Stimulated activated CD4-positive, alpha-beta T cell treated with anti-CD3 and anti-CD28 coated beads, Interleukin-4, amount 100 ng/mL, for 4 hours (primary cell): ENCODE measurements at places on chromosomes 7 and 10.

DNA sequence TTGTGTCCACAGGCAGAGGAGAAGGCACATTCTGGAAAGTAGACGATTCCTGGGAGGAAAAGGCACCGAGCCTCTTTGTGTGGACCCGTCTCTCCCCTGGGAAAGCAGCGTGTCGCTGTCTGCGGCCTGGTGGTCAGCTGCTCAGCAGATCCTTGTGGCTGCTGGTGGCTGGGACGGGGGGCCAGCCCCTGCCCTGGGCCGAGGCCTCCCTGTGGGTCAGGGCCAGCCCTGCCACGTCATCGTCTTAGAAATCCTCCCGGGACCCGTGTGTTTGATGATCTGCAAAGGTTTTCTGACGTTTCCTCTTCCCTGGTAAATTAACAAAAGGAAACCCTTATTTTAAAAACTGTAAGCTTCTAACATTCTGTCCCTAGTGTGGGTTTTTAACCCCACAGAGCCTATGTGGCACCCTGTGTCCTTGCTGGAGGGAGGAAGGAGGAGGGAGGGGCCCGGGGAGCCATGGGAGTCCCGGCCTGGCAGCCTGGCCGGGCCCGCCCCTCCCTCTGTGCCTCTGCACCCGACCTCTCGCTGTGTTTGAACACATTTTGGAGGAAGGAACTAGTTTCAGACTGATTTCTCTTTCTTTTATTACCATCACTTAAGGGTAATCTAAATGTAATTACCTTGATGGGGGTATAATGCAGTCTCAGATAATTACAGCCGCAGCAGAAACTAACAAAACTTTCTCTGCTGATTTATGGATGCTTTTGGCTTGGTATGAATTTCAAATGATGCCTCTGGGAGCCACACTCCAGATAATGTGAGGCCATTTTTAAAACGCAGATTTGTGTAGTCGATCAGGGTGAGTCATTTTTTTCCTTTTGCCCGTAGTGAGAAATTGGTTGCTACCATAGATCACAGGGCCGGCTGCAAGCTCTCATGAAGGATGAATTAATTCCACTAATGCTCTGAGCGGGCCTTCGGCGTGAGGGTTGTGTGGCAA lies 85.5 kb downstream of the NKX6-2 start:
- DNase-seq, result no peak

DNA sequence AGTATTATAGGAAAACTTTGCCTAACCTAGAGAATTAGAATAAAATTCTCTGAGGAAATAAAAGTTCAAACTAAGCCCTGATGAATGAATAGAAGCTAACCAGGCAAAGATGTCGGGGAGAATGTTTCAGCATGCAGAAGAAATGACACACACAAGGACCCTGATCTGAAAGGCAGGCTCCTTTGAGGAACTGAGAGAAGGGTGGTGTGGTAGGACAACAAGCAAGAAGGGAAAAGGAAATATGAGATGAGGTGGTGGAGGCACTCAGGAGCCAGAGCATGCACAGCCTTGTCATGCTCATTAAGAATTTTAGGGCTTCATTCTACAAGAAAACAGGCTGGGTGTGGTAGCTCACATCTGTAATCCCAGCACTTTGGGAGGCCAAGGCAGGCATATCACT lies 90.6 kb downstream of the ARHGAP12 start:
- no peak for DNase-seq

- no peak for DNase-seq
These were observed 28.7 kb downstream of the LCOR start for GRCh38 chr10:96860631-96861277.

DNA sequence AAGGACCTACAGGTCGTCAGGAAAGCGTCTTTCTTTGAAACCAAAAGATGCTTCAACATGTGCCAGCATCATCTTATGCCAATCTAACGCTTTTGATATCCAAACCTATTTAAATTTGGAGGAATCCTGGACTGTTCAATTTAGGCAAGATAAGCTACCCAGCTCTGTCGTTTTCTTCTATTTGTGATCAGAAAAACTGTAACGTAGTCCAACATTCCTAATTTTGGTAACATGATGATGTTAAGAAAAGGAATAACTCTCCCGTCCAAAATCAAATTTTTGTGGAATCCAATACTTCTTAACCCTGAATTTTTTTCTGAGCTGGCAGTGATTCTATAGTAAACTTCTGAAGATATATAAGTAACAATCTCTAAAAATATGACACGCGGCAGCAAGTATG lies 93.3 kb upstream of the MKX start:
- DNase-seq, result no peak

DNA sequence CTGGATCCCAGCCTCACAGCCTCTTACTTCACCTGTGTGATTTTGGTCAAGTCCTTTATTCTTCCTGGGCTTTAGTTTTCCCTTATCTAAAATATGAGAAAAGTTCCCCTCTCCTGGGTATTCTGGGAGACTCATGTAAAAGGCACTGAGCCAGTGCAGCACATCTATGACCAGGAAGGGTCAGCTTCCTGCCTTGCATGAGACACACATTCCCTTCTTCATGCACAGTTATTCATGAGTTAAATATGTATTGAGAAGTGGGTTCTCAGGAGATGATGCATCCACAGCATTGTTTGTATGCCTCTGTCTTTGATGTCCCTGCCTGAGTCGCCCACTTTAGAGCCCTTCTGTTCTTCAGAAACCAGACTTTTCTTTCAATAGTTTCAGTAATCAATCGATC lies 33.3 kb downstream of the EGFR start:
- no peak for DNase-seq

- DNase-seq, result no peak
These were observed 374.6 kb downstream of the DNAJB6 start for GRCh38 chr7:157711353-157711888.

GRCh38 chr7:24884401-24884800 lies 95.6 kb downstream of the OSBPL3 start:
- DNase-seq, result no peak

DNA sequence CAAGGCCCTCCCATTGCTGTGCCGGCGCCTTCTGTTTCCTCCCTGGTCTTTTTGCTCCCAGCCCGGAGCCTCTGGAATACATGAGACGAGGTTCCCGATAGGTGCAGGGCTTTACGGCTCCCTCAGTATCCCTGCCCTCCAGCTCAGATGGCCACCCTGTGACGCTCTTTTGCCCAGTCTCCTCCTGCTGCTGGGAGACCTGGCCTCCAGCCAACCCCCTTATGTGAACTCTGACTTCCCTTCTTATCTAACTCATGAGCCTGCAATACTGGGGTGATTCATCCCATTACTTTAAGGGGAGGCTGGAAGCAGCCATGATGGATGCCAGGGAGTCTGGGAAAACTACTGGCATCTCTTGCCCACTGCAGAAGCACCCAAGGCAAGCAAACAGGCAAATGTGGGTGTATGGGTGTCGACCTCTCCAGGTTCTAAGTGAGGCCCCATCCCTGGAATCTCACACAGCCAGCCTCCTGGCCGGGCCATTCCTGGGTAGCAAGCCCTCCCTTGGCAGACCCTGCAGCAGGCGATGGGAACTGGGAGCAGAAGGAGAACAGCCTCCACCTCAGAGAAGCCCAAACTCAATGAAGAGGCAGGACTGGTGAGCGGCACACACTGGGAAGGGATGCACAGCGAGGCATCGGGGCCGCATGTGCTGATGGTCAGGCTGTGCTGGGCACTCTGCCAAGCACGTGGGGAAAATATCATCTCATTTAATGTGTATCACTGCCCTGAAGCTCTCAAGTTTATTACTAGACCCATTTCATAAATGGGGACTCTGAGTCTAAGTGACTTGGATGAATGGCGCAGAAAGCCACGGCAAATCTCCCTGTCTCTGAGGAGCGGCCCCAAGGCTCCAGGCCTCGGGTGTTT lies 97.5 kb downstream of the FAM53B start:
- DNase-seq, result no peak

- no peak for DNase-seq
These were observed 130.4 kb downstream of the PFKFB3 start for GRCh38 chr10:6333086-6333485.
